A673 (cell line): ENCODE measurements at places on chromosomes 2 and 18.
A peak's percentile ranks its signal among the peaks of the same experiment; 100 is the strongest.

DNA sequence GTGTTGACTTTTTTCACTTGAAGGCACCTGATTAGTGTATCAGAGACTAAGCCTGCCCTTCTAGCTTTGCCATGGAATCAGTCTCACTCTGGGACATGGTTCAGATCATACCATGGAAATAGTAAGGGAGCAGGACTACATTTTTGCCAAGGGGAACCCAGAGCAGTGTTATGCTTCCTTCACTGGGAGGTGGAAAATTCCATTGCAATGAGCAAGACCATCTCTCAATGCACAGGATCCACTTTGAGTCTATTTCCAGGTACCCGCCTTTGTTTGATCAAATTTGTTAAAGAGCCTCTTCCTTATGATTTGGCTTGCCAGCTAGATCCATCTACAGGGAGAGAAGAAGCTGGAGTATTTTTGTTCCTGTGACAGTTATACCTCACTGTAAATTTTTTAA lies 395.8 kb downstream of the MTX2 start:
- H3K36me3 ChIP-seq = peaks cover 12% of the 10 kb centered on the region
- peak overlapping the region; percentile 31 for H3K27ac ChIP-seq
- H3K4me1 ChIP-seq = peaks cover 75% of the 10 kb centered on the region
- no peak overlapping the region for H3K4me3 ChIP-seq
- DNase-seq = no peak
- H3K27me3 ChIP-seq = no peaks in the 10 kb centered on the region

DNA sequence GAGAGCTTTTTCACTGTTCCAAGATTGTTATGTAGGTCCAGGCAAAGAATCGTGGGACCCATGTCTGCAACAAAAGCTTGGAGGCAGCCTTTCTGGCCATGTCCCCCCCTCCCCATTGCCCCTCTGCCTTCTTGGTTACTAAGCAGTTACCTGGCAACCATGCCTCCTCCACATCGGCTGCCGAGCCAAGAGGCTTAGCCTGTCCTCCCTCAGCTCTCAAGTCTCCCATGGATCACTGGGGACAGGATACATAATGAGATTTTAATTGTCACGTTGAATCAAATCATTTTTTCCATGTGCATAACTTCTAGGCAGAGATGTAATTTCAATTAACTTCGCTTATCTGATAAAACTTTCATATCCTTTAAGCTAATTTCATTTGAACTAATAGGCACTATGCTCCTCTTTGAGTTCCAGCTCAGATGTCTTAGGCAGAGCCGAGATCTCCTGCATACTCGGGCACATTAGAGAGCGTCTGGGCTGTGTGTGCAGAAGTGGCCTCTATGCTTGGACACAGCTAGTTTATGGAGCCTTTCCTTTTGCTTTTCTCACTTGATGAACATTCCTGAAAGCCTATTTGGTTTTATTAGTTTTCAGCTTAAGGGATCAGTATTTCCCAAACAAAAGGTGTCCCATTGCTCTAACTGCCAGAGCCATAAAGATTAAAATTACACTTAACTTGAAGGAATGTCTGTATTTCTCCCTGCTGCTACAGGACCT lies 80.7 kb downstream of the LYPD1 start:
- no peaks in the 10 kb centered on the region for H3K27me3 ChIP-seq
- H3K27ac ChIP-seq = no peak overlapping the region
- no peaks in the 10 kb centered on the region for H3K4me1 ChIP-seq
- DNase-seq = peak; percentile 33
- no peaks in the 10 kb centered on the region for H3K36me3 ChIP-seq

DNA sequence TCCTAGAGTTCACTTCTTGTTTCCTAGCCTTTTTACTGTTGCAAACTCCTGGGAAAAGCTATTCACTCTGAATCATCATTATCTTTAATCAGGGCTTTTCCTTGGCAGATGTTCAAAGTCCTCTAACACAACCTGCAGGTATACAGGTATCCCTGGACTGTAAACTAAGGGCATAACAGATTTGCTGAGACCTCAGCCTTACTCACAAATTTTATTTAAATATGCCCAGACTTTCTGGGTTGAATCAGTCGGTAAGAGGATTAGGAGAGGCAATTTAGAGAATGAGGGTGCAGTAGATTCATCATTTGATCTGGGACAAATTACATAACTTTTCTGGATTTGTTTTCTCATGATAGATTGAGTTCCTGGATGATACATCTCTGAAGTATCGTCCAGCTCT lies 217.8 kb upstream of the STON1 start:
- no peak for DNase-seq
- no peak overlapping the region for H3K4me3 ChIP-seq
- no peak overlapping the region for H3K27ac ChIP-seq
- no peaks in the 10 kb centered on the region for H3K27me3 ChIP-seq

DNA sequence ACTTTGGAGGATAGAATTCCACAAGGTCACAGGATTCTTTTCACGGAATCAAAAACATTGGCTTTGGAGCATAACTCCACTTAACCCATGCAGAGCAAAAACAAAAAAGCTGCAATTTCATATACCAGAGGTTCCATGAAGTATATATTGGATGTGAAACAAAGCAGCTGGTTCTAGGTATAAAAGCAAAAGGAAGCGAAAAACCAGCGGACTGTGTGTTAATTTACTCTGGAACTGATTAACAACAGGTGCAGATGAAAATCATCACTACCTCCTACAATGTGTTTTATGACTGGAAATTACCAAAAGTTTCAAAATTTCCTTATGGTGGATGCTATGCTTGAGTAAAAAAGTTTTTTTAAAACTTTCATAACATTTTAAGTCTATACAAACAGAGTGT lies 54.4 kb upstream of the LINC00305 start:
- H3K4me3 ChIP-seq = no peak overlapping the region
- no peak overlapping the region for H3K27ac ChIP-seq
- H3K27me3 ChIP-seq = no peaks in the 10 kb centered on the region
- H3K4me1 ChIP-seq = peaks cover 10% of the 10 kb centered on the region

DNA sequence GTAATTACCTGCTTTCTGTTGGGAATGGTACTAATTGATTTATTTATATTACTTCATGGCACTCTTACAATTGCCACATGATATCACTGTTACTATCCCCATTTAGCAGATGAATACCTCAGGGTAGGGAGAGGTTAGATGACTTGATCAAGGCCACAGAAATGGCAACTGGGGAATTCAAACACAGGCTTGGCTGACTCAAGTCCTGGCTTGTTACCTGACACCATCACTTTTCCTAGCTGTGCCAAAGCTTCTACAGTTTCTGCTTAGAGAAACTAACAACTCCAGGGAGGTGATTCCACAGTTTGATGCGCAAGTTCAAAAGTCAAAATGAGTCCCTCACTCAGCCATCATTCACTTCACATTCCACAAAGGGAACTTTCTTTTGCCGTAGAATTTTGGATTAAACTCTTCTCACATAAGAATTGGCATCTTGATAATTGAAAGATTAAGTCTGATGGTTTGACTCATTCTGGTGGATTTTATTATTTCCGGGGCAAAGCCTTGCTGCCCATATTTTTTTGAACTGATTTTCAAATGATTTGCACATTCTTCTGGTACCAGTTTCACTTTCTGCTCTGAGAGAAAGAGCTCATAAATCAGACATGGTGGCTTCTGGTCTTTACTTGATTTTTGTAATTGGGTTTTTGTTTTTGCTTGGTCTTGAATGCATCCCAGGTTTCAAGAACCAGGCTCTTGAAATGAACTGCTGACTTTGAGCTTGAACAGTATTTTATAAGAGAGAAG lies 656.8 kb downstream of the BCL11A start:
- H3K36me3 ChIP-seq = no peaks in the 10 kb centered on the region
- DNase-seq = peak; percentile 8
- no peak overlapping the region for H3K27ac ChIP-seq
- no peak overlapping the region for H3K4me3 ChIP-seq
- H3K4me1 ChIP-seq = no peaks in the 10 kb centered on the region
- H3K27me3 ChIP-seq = peaks cover 10% of the 10 kb centered on the region

DNA sequence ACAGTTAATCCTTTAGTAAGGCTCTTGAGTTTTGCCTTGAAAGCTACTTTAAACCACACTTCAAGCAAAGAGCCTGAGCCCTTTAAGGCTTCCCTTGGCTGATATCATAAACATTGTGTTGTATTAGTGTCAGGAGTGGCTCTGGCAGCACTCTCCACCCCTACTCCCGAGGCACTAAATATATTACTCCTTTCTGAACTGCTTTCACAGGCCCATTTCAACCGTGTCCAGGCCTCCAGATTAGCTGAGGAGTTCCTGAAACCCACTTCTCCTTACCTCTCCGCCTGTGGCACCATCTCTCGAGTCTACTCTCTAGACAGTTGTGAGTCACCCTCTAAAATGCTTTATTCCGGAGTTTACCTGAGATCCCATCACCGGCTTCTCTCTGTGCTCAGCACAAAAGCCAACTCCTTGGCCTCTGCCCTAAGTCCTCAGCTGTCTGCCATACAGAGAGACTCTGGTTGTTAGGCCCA lies 14.4 kb upstream of the STON1 start:
- H3K27me3 ChIP-seq = no peaks in the 10 kb centered on the region
- no peak overlapping the region for H3K27ac ChIP-seq
- peaks cover 20% of the 10 kb centered on the region for H3K4me1 ChIP-seq
- DNase-seq = no peak
- no peak overlapping the region for H3K4me3 ChIP-seq
- H3K36me3 ChIP-seq = no peaks in the 10 kb centered on the region
